Sciatic nerve (tissue), 2 donors: ENCODE measurements at places on chromosomes 5 and 9.

DNA sequence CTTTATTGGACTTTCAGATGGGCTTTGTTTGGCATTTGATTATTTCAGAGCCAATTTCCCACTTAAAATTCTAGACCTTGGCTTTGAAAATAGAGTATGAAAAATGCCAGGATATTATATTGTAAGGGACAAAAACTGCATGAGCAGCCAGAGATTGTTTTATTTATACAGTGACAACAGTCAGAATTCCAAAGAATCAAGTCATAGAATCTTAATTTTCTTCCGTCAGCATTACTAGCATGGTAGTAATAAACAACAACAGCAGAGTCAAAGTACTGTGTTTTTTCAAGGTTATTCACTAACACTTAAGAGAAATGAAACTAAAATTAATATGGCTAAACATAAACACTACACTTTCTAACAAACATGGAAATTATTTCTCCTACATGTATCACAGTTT lies 52.2 kb downstream of the MLLT3 start:
- DNase-seq, result no peak

- no peak for DNase-seq
Measured at GRCh38 chr5:162407614-162408013, 340.0 kb downstream of the GABRG2 start.

- no peak for DNase-seq
Measured at GRCh38 chr5:51484326-51484725, 101.1 kb downstream of the ISL1 start.

- DNase-seq, result no peak
Measured at GRCh38 chr9:130289711-130290241, 24.2 kb downstream of the HMCN2 start.

- DNase-seq, result no peak
Measured at GRCh38 chr5:163498886-163499285, 6.5 kb upstream of the MAT2B start.

GRCh38 chr9:70260007-70260443 lies 1.2 kb downstream of the SMC5 start:
- no peak for DNase-seq

GRCh38 chr5:44827681-44828080 lies 18.9 kb downstream of the MRPS30 start:
- DNase-seq, result no peak

GRCh38 chr5:109888989-109889388 lies 199.3 kb downstream of the MAN2A1 start:
- DNase-seq, result no peak

DNA sequence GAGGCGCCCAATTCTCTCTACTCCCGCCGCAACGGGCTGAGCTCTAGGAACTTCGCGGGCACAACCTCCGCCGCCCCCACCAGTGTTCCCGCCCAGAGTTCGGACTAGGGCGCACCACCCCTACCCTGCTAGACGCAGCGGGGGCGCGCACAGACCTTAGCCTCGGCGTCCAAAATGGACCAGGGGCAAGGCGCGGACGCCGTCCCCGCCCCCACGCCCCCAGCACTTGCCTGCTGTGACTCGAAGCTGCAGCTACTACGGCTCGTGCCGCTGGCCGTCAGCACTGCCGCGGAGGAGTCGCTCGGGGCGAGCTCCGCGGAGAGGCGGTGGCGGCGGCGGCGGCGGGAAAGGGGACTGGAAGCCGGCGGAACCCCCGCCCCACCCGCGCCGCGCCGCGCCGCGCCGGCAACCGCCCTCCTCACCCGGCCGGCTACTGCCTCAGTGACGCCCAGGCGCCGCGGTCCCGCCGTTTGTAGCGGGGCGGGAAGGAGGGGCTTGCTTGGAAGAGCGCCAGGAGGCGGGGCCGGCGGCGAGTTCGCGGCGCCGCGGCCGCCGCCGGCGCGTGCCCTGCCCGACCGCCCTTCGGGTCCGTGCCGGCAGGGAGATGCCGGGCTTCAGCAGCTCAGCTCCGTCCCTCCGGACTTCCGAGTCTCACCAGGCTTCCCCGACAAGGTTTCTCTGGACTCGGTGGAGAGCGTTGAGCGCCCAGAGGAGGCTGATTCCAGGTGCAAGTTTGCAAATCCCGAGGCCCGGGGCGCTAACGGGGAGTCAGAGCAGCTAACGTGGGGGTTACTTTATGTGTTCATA lies 4.5 kb downstream of the ELAVL2 start:
- DNase-seq, result no peak

GRCh38 chr5:6573651-6574101 lies 59.2 kb downstream of the NSUN2 start:
- DNase-seq, result no peak

DNA sequence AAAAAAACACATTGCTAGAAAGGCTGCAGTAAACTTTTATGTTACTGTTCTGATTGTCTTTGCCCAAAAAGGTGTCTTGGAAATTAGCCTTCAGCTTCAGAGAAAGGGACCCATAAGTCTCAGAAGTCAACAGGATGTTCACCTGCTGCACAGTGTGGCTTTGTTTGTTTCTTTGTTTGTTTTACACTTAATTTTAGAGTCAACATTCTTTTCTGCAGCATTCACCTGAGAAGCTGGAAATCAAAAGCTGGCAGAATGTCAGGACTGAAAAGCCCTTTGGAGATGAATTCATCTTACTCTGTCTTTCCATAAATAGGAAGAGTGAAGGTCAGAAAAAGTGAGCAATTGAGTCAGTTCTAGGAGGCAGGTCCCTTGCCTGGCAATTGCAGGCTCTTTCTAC lies 170.0 kb downstream of the PAPPA start:
- DNase-seq, result no peak

GRCh38 chr9:86511614-86512360 lies 157.6 kb upstream of the TUT7 start:
- DNase-seq, result no peak

DNA sequence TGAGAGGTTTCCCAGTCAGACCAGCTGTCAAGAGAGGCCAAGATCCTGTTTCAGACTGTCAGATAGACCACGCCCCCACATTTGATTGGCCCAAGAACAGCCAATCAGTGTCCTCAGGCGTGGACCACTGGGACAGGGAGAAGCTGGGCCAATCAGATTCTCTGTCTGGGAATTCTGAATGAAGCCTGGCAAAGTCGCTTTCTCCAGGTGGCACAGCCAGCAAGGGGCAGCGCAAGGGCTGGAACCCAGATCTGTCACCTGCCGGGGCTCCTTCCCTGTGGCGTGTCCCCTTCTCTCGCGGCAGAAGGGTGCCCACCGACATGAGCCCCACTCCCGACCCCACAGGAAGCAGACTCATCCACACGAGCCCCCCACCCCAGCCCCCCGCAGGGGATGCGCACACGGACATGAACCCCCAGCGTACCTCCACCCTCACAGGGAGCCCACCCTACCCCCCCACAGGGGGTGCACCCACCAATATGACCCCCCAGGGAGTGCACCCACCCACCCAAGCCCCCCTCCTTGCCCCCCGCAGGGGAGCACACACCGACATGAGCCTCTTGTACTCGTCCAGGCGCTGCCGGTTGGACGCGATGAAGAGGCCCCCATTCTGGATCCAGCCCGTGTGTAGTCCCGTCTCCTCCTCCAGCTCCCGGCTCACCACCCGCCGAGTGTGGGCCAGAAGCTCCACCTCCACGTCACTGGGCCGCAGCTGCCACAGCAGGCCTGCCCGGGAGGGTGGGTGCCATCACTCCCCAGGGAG lies 6.1 kb downstream of the SARDH start:
- no peak for DNase-seq

- DNase-seq, result no peak
Measured at GRCh38 chr9:119349351-119349825, 19.8 kb downstream of the BRINP1 start.

DNA sequence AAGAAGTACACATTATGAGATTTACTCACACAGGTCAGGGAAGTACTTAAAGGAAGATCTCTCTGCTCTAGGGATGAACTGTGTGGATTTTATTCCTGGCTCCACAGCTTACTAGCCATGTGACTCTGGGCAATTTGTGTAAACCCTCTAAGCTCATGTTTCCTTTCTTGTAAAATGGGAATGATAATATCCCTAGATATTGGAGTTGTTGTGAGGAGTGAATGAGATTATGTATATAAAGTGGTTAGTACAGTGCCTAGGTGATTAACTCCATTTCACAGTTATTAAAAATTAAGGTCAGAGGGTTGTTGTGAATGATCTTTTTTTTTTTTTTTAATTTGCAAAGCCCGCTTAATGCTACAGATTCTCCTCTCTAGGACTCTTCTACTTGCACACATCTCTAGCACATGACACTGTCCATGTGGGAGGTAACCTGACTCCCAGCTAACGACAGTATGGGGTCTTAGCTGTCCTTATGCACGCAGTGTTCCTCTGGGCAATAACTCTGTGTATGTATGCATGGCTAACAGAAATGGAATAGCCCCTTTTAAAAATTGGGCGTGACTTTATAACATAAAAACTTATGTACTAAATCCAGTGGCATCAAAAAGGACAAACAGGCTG lies 23.9 kb upstream of the MYOT start:
- DNase-seq, result no peak

DNA sequence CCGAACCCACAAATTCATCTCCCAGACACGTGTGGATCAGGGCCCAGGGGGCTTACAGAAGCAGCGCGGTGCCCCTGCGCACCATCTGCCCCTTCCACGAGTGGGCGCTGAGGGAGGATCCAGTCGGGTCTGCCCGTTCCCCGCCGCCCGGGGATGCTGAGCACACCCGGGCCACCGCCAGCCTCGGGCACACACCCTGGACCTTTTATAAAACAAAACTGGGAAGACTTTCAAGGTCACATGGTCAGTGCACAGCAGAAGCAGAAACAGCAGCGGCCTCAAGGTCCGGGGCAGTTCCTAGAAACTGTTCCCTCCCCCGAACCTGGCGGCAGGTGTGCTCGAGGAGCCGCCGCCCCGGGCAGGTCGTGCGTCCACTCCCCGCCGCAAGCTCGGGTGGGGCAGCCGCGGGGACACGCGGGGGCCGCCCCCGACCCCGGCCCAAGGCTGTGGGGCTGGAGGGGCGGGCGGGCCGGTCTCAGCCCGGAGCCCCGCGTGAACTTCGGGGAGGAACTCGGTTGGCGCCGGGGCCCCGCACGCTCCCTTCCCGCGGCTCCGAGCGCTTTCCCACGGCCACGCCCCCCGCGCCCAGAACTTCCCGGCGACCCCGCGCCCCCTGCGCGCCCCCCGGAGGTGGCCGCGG lies 633 bp upstream of the PPP1R26 start:
- no peak for DNase-seq

GRCh38 chr5:18745988-18746615 lies 1111.8 kb downstream of the TAF11L14 start:
- DNase-seq, result no peak

DNA sequence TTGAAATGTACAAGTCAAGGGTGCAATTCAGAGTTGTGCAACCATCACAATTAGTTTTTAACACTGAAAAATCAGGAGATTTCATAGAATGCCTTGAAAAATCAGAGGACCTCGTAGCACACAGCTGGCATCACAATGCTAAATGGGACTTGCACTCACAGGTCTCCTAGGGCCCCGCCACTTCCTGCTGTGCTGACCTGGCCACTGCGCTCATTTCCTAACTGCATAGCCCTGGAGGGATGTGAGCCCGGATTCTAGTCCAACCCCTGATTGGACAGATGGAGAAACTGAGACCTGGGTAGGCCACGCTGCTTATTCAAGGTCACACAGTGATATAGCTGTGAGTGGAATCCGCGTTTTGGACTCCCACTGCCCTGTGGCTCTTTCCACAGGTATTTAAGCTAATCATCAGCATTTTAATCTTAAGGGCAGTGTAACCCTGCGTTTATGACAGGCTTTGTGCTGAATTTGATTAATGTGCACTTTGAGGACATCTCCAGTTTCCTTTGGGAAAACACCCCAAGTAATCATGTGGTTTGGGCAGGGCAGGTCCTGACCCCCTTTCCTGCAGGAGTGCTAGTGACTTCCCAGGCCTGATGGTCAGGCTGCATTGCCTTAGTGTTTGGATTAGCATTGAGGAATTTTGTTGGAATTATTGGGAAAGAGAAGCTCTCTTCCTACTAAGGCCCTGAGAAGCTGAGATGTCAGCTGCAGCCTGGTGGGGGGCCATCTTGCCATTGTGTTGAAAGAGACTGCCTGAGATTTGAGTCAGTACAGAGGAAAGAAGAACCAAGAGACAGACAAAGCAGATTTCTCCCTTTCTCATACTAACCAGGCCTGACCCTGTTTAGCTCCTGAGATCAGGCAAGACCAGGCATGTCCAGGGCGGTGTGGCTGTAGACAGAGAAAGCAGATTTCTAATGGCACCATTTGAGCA lies 36.2 kb downstream of the STC2 start:
- DNase-seq, result no peak

GRCh38 chr5:77222722-77223121 lies 12.2 kb downstream of the PDE8B start:
- DNase-seq, result no peak

- DNase-seq, result no peak
Measured at GRCh38 chr5:148391422-148391821, 7.7 kb downstream of the FBXO38 start.

DNA sequence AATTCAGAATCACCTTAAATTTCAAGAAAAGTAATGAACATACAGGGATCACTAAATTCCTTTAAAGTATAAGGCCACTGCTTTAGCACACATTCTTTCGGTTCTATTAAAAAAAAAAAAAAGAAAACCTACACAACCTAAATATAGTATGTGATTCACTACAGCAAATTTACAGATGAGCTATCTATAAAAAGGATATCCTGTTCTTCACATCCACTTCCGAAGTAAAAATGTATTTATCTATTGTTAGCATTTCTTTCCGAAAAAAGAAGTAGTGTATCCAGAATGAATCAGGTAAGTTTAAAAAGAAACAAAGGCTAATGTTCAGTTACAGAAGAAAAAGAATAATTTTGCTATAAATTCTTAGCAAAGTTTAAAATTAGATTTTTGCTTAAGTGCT lies 70.2 kb downstream of the ECPAS start:
- no peak for DNase-seq

DNA sequence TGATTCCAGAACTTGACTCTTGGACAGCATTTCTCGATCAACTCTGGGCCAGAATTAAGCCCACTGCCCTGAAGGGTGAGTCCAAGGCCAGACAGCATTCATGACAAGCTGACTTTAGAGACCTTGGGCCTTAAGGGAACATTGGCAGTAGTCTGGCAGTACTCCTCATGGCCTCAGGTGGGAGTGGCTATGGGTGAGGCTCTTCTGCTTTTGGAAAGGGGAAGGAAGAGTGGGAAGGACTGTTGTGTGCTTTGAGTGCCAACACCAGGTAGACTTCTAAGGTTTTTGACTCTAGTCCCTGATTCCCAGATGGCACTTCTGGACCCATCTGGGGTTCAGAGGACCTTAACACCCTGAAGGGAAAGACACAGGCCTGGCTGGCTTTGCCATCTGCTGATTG lies 530.4 kb downstream of the ACTL7B start:
- DNase-seq, result no peak

DNA sequence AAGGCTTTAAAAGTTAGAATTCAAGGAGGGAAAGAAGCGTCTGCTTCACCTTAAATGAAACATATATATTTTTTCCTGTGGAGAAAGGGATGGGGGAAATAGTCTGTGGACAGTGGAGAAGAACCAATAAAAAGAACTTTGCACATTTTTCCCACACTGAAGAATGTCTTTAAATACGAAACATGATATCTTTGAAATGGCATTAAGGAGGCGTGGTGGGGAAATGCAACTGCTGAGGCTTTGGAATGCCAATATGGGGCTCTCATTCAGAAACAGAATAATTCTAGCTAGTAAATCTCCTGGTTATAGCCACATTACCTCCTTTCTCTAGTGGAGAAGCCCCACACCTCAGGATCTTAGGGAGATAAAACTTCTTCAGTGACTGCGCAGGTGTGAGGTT lies 46.8 kb downstream of the TNC start:
- DNase-seq, result no peak
